ENCODE measurements at places on chromosomes 7 and 10.

DNA sequence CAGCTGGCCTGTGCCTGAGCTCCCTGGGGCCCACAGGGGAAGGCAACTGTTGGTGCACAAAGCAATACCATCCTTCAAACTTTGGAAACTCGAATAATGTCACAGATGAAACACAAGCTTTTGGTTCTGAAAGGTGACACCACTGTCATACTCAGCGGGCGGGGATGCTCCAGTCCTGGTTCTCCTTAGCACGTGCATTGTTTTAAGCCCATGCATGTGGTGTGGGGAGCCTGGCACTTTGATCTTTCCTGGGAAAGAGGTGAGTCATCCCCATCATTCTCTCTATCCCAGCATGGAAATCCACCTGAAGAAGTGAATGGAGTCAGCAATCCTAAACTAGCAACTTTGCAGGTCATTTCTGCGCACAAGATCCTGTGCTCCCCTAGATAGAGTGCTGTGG lies 119.6 kb downstream of the GLRX3 start:
- no peak for DNase-seq

DNA sequence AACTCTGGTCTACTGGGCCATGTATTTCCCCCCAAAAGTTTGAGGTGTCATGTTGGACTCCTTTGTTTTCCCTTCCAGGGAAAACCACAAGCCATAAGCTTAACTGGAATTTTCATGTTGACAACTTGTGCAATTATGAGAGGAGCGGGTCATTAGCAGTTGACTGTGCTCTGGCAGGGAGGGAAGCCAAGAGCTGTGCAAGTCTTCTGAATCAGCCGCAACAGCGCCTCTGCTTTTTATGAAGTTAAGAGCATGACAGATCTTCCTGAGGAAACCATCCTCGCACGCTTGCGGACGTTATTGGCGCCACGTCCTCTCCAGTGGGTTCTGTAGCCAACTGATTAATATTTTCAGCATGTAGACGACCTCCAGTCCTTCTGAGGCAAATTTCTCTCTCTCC lies 148.7 kb upstream of the MKI67 start:
- DNase-seq: no peak

DNA sequence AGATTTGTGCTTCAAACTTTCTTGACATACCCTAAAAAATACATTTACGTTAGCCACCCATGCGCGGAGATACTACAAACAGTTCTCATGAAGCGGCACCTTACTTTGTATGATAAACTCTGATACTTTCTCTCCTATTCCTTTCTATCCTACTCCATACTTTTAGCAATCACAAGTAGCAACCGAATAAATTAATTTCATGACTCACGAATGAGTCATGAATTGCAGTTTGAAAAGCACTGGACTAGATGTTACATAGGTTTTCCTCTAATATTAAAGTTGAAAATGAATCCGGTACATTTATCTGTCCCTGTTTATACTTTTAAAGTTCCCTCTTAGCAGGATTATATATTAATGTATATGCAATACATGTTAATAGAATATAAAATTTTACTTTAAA lies 67.6 kb downstream of the CUBN start:
- no peak for DNase-seq

DNA sequence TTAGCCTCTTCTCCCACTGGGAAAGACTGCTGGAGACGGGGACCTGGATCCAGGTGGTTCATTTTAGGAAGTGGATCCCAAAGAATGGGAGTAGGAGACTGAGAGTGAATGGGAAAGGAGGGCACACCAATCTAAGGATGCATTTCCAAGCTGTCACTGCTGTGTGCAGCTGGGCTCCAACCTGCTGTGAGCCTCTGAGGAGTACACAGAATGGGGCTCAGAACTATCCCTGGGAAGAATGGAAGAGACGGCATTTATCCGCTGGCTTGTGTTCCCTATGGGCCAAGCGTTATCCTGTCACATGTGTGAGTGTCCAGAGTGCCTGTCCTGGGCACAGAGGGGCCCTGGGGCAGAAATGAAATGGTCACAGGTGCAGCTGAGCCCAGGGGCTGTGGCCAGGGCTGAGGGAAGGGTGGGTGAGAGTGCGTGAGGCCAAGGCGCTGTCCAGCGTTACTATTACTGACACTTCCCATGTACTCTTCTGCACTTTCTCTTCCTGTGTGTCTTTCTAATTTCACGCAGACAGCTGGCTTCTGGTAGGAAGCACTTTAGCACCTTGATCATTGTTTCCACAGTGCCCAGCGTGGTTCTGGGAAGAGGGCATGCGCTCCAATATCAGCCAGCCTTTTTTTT lies 35.4 kb upstream of the PODXL start:
- DNase-seq: no peak

DNA sequence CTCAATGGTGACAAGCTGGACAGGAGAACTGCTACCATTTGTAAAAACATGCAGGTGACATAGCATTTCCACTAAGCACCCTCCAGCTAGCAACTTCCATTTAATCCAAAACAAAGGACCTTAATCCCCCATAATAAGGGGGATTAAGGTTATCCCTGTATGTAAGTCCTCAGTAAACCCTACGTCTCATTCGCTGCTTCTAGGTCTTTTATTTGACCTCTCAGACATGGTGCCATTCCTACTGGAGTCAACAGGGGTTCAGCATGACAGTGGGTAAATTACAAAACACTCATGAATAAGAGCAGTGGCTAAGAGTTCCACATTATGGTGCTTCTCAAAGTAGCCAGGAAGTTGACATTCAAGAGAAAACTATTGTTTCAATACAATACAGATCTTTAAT lies 121.8 kb upstream of the CAV2 start:
- no peak for DNase-seq

- DNase-seq: no peak
Measured at GRCh38 chr10:116989439-116989838, 15.5 kb downstream of the SHTN1 start.

GRCh38 chr10:78306358-78306757 lies 272.7 kb downstream of the RPS24 start:
- DNase-seq: no peak

DNA sequence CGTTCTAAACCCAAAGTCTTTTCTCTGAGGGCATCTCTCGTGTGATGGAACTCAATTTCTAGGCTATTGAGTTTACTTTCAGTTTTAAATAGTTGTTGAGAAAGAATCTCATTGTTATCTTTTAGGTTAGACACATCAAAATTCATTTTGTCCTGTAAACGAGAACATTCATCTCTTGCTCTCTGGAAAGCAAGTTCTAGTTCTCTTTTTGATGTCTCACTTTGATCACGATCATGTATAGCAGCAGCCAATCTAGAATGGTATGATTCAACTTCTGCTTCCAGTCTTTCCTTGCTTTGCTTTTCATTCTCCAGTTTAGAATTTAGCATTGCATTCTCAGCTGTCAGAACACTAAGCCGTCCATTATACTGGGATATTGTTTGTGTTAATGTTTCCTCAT lies 65.1 kb downstream of the ANKRD26 start:
- no peak for DNase-seq
